Suprapubic skin (tissue), 4 donors: ENCODE measurements at places on chromosomes 1 and 21. TPM values are rescaled to one million over a fixed set of nuclear protein-coding genes. Genes with fewer than 3 reads are reported as not detected.

DNA sequence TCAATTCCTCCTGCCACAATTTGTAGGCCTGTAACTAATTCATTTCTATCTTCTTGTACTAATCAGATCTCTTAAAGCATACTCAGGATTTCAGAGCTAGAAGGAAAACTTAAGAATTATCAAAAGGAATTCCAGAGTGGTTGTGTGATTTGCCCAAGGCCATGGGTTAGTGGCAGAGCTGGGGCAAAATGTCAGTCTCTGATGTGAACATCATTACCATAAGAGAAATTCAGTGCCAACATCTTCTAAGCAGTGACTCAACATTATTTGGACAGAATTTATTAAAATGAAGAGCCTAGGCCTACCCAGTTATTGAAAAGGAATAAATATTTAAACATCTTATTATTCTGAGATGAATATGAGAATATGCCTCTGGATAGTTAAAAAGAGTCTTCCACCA, 14.5 kb downstream of the ST6GALNAC5 start:
- no peak overlapping the region for H3K4me3 ChIP-seq
- DNase-seq, result no peak
- no peaks in the 10 kb centered on the region for H3K36me3 ChIP-seq

Gene ALPL
- total RNA-seq, result 9.7 TPM

GRCh38 chr1:8782001-8782620, 35.3 kb downstream of the RERE start:
- H3K36me3 ChIP-seq, result no peaks in the 10 kb centered on the region
- no peak overlapping the region for H3K27ac ChIP-seq
- no peaks in the 10 kb centered on the region for H3K4me1 ChIP-seq
- no peak overlapping the region for H3K4me3 ChIP-seq
- H3K27me3 ChIP-seq, result no peaks in the 10 kb centered on the region
- DNase-seq, result no peak

Gene OR2M7
- not detected for total RNA-seq

Gene TEDDM1
- not detected for total RNA-seq

DNA sequence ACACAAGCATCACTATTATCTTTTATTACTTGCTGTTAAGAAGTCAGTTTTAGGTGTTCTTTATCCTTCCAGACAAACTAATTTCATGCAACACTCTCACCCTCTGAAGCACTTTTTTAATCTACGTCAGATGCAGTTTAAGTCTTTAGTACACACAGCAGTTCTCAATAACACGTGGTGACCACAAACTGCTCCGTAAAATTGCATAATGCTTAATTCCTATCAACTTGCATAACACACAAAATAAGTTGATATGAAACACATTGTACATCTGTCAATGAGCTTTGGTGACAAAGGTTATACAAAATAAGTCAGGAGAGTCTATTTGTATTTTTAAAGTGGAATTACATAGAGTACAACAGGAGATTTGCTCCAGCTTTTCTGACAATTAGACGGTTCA, 140.9 kb upstream of the ETS2 start:
- peaks cover 20% of the 10 kb centered on the region for H3K4me1 ChIP-seq
- no peak for DNase-seq
